Stimulated activated CD8-positive, alpha-beta memory T cell treated with anti-CD3 and anti-CD28 coated beads, Interleukin-15, amount 100 ng/mL, for 24 hours (primary cell): ENCODE measurements at places on chromosomes 2 and 18.

GRCh38 chr18:79355433-79356335 is 40.0 kb upstream of the NFATC1 start:
- DNase-seq = no peak

- DNase-seq = no peak
Observed at GRCh38 chr2:207502577-207503198, 27.1 kb upstream of the CREB1 start.

- DNase-seq = no peak
Observed at GRCh38 chr2:55581435-55581834, 36.0 kb downstream of the PPP4R3B start.

DNA sequence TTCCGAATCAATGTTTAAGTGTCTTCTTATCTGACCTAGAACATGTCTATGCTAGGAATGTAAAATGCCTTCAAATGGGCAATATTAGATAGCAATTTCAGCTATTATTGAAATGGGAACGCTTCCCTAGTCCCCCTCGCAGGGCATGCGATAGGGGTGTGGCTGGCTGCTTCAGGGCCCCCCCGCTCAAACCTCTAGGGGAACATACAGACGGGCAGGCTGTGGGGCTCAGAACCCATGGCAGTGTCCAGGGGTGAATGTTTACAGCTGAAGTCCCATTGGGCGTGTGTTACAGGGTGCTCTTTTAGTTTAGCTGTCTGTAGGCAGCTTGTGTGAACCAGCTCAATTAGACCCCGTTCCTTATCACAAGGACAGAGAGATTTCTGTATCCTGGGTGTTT is 315.9 kb downstream of the DSEL start:
- no peak for DNase-seq

DNA sequence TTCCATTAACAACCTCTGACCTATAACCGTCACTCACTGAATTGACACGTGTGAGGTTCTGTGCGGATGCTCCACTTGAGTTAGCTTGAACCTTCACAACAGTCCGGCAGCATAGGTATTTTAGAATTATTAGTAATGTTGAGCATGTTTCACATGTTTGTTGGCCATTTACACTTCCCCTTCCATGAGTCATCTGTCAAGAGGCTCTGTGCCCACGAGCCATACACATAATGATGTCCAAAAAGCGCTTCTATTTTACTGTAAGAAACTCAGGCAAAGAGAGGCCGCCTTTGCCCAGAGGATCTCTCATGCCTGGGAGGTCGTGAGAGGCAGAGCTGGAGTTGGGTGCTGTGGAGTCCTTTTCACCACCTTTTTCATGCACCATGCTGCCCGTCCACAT is 28.9 kb upstream of the TMEM214 start:
- DNase-seq = no peak

- DNase-seq = no peak
Observed at GRCh38 chr2:152466980-152467676, 132.2 kb downstream of the FMNL2 start.

GRCh38 chr2:152047824-152048471 is 50.9 kb downstream of the CACNB4 start:
- no peak for DNase-seq

DNA sequence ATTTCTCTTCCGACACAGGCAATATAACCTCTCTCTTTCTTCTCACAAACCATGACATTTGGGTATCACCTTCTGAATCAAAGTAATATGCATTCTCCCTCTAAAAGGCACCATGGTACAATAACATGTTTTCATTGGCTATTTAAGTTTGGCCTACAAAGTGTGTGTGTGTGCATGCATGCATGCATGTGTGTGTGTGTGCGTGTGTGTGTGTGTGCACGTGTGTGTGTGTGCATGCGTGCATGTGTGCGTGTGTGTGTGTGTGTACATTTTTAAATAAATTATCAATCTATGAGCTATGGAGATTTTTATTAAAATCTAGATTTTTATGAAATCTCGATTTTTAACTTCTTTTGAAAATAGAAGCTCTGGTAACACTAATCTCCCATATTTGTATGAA is 745.3 kb upstream of the ZEB2 start:
- DNase-seq = no peak
